Fibroblast of the aortic adventitia (primary cell): ENCODE measurements at places on chromosomes 12 and 14.
A peak's percentile ranks its signal among the peaks of the same experiment; 100 is the strongest.

GRCh38 chr14:69755784-69756183, 11.2 kb upstream of the SRSF5 start:
- DNase-seq = no peak

DNA sequence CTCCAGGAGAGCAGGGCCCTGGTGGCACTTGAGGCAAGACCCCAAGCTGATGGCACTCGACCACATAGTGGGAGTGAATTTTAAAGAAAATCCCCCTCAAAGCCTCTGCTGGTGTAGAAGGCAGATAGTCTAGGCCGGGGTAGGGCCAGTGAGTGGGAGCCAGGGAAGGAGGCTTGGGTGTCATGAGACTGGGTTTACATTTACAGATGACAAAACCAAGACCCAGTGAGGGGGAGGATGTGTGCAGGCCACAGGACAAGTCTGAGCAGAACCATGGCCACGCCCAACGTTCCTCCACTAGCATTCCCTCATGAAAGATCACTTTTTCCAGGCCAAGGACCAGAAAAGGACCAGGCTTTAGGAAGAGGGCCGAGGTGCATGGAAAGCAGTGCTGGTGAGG, 42.0 kb downstream of the EVL start:
- DNase-seq = no peak

DNA sequence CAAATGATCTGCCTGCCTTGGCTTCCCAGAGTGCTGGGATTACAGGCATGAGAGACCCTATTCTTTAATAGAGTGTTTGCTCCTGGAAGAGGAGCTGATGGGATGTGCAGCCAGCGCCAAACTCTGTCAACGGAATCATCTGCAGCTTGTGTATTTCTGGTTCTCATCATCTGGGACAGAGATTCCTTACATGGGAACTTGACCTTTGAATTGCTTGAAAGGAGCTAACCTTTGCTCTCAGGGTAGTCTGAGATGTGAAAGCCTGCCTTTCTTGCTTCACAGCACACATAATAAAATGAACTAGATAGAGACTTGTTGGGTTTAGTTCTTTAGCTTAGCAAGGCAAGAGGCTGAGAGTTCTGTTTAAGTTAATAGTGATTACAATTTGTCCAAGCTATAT, 120.0 kb downstream of the OTOGL start:
- no peak for DNase-seq

- DNase-seq = peak; percentile 71
These were observed at the start of gene TSPAN9 for GRCh38 chr12:3076730-3077571. Gene TSPAN9, plus strand, starts transcription at chr12:3077379. Its CDS starts 123,815 bp downstream, at chr12:3201194.

DNA sequence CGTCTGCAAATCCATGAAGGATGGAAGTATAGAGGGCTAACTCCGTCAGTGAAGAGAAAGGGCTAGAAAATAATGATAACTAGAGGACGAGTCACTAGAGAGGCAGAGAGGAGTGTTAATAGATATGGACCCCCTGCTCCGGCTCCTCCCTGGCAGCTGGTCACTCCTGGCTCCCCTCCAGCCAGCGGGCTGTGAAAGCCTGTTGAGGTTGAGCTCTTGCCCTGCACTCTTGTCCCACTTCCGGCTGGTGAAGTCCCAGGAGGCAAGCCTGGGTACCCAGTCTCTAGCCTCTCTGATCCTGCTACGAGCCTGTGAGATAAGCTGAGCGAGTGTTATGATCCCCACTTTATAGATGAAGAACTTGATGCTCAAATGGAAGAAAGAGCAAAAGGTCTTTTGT, 90.3 kb downstream of the RFX4 start:
- no peak for DNase-seq

GRCh38 chr12:60205500-60205899, 609.7 kb downstream of the SLC16A7 start:
- peak; percentile 79 for DNase-seq

DNA sequence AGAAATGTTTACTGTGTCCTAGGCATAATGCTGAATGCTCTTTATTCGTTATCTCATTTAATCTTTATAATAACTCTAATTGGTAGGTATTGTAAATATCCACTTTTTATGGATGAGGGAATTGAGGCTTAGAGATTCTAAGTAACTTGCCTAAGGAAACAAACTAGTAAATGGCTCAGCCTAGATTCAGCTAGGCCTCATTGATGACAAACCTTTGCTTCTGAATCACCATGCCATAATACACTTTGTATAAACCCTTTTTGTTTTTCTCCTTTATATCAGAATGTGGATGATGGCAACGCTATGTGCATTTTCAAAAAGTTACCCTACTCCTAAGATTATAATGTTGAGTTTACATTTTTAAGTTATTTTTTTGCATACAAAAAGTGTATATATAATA, 34.0 kb downstream of the MNAT1 start:
- DNase-seq = no peak

DNA sequence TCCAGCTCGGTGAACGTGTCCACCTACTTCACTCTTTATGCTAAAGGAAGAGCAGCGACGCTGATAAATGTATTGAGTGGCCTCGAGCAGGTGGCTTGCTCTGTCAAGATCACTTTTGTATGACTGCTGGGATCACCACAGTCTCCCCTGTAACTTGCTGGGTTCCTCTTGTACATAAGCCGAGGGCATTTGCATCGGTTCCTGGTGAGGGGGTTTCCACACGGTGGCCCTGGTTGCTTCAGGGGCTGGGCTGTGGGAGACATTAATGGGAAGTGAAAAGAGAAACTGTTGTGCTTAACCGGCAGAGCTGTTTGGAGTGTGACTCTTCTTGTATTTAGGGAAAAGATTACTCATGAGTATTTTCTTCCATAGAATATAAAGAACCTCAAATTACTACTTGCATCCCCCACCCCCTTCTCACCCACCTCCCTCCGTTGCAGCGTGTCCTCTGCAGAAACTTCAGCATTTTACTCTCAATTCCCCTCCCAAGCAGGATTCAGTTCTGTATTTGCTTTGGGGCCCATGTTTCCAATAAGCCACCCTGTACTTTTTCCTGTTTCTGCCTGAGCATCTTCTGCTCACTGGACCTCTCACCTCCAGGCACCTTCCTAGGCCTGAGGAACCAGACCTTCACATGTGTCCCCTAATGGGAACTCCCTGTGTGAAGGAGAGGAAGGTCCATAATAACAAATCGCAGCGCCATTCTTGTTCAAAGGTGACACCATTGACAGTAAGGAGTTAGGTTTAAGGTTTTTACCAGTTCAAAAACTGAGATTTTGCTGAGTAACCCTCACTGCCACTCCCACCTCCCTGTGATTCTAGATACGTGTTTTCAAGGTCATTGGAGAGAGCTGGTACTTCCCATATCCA, 187.0 kb downstream of the ETV6 start:
- no peak for DNase-seq

- DNase-seq = peak; percentile 21
These were observed 48.6 kb downstream of the CFAP251 start for GRCh38 chr12:121966959-121967358.
